Effector memory CD8-positive, alpha-beta T cell (primary cell): ENCODE measurements at places on chromosomes 7 and 10.

- no peak for DNase-seq
- peaks cover 4% of the 10 kb centered on the region for H3K36me3 ChIP-seq
- H3K4me1 ChIP-seq, result peaks cover 6% of the 10 kb centered on the region
- no peaks in the 10 kb centered on the region for H3K27me3 ChIP-seq
- H3K27ac ChIP-seq, result no peak overlapping the region
Measured at GRCh38 chr7:105281966-105282365, 106.8 kb downstream of the SRPK2 start.

DNA sequence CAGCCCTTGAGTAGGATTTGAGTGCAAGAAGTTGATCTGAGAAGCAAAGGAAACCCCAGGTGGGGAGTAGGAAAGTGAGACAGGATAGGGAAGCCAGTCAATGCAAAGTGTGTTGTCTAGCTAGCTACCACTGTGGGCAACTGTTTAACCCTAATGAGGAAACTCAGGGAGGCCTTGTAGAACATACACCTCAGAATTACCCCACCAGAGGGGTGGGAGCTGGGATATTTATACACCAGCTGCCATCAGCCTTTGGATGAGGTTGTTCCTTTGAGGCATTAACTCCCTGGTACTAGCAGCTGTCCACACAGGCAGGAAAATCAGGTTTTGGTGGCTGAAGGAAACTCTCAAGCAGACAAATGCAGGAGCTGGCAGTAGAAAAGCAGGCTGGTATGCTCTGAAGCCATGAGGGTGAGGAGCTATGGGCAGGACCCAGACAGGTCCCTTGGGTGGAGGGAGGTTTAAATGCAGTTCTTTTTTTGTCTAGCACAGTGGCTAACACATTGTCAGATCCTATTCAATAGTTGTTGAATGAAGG, 60.1 kb upstream of the ARID5B start:
- no peaks in the 10 kb centered on the region for H3K36me3 ChIP-seq
- no peak for DNase-seq
- no peak overlapping the region for H3K4me3 ChIP-seq
- H3K27ac ChIP-seq, result no peak overlapping the region
- H3K27me3 ChIP-seq, result no peaks in the 10 kb centered on the region
- no peaks in the 10 kb centered on the region for H3K4me1 ChIP-seq

DNA sequence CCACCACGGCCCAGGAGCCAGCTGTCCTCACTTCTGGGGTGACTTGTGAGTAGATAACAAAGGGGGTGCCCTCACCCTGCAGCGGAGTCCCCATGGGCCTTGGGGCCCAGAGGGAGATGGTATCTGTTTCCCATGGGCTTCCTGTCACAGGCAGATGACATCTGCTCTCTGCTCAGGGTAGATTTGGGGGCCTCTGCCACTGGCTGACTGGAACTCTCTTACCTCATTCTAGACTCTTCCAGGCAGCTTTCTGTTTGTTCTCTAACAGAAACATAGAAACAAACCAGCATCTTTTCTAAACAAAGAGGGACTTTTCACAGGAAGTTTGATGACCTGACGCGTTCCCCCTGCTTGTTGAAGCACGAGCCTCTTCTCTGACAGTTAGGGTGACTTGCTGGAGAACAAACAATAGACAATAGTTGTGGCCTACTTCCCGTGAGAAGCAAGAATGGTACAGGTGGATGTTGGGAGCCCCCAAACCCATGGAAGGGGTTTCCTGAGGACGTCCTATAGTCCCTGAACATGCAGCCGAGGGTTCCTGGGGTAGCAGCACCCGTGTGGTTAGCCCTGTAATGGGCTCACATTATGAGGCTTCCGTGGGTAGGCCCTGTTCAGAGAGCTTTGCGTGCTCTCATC, 61.6 kb downstream of the GRK5 start:
- H3K4me3 ChIP-seq, result peak overlapping the region; percentile 48
- H3K4me1 ChIP-seq, result peaks cover 41% of the 10 kb centered on the region
- no peaks in the 10 kb centered on the region for H3K27me3 ChIP-seq

- H3K27me3 ChIP-seq, result no peaks in the 10 kb centered on the region
- H3K4me3 ChIP-seq, result no peak overlapping the region
- H3K27ac ChIP-seq, result no peak overlapping the region
- H3K4me1 ChIP-seq, result no peaks in the 10 kb centered on the region
Measured at GRCh38 chr7:120360918-120361317, 87.9 kb downstream of the KCND2 start.

GRCh38 chr10:125811251-125811650, 11.8 kb downstream of the UROS start:
- no peak for DNase-seq
- H3K4me3 ChIP-seq, result no peak overlapping the region
- no peaks in the 10 kb centered on the region for H3K27me3 ChIP-seq
- peaks cover 11% of the 10 kb centered on the region for H3K4me1 ChIP-seq

DNA sequence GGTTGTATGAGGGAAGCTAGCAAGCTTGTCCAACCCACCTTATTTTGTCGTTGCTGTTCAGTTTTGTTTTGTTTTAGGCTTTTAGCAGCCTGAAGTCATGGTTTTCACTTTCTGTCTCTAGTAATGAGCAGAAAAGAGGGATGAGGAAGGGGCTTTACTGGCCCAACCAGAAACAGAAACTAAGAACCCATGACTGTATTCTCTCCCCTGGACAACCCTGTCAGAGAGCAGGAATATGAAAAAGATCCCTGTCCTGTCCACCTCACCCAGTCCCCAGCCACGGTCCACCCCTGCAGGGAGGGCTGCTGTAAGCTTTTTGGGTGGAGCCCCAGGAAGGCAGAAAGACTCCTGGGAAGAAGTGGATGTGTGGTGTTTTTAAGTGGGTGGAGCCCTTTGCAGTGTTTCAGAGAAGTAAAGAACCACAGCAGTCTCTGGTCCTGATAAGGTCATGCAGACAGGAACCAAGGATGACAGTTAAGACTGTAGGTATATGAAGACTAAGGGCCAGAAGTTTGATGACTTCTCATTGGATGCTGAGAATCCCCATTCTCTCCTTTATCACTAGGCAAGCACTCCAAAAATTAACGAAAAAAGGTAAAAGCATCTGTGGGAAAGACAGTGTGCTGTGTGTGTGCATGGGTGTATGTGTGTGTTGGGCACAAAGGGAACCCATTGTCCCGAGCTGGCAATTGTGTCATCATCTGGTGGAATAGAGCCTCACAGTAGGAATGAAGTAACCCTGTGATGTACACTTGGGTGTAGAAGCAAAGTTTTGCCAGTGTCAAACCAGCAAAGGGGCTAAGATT, 13.8 kb downstream of the MRPL32 start:
- peak overlapping the region; percentile 39 for H3K27ac ChIP-seq
- no peaks in the 10 kb centered on the region for H3K27me3 ChIP-seq
- peak overlapping the region; percentile 28 for H3K4me3 ChIP-seq
- H3K4me1 ChIP-seq, result no peaks in the 10 kb centered on the region
- no peak for DNase-seq

DNA sequence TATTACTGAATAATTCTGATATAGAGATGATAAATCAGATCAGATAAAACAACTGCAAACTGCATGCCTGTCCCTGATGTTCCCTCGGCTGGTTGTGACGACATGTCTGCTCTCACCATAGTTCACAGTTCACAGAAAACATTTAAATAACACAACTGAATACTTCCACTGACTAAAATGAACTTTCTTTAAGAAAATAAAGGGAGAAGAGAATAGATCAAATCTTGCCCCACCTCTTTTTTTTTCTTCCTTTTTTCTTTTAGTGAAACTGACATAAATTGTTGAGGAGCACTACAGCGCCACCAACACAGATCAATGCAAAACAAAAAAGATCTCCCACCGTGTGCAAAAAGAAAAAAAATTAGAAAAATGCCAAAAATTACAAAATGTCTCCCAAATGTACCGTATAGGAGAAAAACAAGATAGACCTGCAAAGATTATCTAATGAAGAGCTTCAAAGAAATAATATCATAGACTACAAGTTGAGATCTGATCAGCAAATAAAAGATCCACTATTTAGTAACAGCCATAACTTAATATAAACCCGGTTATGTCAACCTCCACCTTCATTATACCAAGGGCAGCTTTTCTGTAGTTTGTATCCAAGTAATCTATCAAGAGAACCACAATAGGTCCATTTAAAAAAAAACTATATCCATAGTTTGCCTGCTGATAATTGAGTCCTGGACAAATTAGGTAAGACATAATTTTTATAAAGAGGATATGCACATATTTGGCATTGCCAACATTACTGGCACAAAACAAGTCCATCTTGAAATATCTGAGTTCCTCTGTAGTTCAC, 30.7 kb upstream of the EPC1 start:
- DNase-seq, result peak; percentile 10

- H3K27ac ChIP-seq, result no peak overlapping the region
- no peaks in the 10 kb centered on the region for H3K36me3 ChIP-seq
- no peak for DNase-seq
- H3K4me3 ChIP-seq, result no peak overlapping the region
Measured at GRCh38 chr7:159027056-159027788, 117.4 kb downstream of the VIPR2 start.

DNA sequence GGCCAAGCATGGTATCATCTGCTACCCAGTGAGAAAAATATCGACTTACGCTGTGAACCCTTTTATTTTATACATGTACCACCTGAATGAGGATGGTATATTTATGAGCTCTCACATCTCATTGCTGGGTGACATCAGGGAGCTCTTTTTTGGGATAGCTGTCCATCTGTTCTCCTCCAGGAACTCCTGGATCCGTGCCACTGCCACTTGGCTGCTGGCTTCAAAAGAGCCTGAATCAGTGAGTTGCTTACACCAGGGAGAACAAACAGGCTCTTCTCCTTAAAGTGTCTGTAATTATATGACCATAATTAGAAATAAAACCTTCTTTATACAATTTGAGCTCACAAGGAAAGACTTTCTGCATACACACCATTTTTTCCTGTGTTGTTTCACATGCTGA, 106.2 kb downstream of the KAT6B start:
- peaks cover 26% of the 10 kb centered on the region for H3K4me1 ChIP-seq
- H3K4me3 ChIP-seq, result no peak overlapping the region
- DNase-seq, result no peak
- H3K27ac ChIP-seq, result peak overlapping the region; percentile 44
- no peaks in the 10 kb centered on the region for H3K27me3 ChIP-seq
- no peaks in the 10 kb centered on the region for H3K36me3 ChIP-seq

DNA sequence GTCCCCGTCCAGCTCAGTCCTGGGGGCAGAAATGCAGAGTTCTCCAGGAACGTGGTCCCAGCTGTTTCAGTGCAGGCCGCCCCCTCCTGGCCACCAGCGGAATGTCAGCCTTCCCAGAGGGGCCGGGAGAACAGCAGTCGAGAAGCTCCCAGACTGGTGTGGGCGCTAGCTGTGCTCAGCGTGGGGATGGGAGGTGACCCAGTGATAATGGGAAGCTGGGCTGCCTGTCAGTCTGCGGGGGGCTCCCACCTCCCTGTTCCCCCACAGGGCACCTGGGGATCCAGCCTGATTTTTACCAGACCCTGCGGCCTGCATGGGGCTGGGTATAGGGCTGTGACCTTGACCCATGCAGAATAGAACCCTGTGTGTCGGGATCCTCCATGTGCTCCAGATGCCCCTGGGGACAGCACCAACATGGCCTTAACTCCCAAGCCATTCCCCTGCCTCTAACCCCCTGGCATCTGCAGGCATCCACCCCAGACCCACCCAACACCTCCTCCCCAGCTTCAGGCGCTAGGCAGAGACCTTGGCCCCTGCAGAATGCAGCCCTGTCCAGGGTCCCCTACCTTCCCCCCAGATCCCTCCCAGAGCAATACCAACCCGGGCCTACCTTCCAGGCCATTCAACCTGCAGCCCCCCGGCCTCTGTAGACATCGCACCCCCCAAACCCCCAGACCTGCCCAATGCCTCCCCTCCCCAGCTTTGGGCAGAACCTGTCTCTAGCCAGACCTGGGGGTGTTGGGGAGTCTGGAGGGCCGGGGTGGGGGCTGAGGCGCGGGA, 880 bp upstream of the ELN start:
- peaks cover 2% of the 10 kb centered on the region for H3K36me3 ChIP-seq
- peaks cover 14% of the 10 kb centered on the region for H3K4me1 ChIP-seq
- no peak overlapping the region for H3K4me3 ChIP-seq
- peak; percentile 53 for DNase-seq

- H3K27ac ChIP-seq, result no peak overlapping the region
- no peaks in the 10 kb centered on the region for H3K4me1 ChIP-seq
- DNase-seq, result no peak
- H3K36me3 ChIP-seq, result no peaks in the 10 kb centered on the region
Measured at GRCh38 chr10:15518250-15518649, 147.2 kb upstream of the FAM171A1 start.
